ENCODE measurements at places on chromosomes 6 and 20. TPM values are rescaled to one million over a fixed set of nuclear protein-coding genes. Genes with fewer than 3 reads are reported as not detected.

The COL12A1 gene
- total RNA-seq: 439 TPM

The SDCBP2 gene
- 3.8 TPM for total RNA-seq

The SCUBE3 gene
- total RNA-seq: 8.8 TPM

The NQO2 gene
- total RNA-seq: 29.9 TPM

The PTCRA gene
- 0.50 TPM for total RNA-seq
